AG04450 (cell line): ENCODE measurements at places on chromosomes 6 and 20.

DNA sequence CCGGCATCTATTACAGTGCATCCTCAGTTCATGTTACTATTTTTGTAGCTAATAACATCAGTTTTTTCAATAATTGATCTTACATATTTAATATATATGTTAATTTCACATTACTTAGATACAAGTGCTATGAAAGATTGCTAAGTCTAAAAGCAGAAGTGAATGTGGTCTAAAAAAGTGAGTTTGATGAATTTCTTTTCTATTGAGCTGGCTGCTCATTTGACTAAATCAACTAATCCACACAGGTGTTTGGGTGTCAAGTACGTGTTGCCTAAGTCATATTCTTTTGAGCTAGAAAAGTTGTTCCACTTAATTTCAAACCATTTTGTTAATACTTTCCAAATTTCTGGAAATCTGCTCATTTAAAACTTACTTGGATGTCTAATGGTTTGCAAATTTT, 46.6 kb upstream of the EZR start:
- DNase-seq: no peak

GRCh38 chr20:56554869-56555268, 21.8 kb downstream of the FAM209B start:
- peak; percentile 81 for DNase-seq

GRCh38 chr6:44020148-44020547, 107.1 kb downstream of the MRPL14 start:
- DNase-seq: no peak

- no peak for DNase-seq
Observed at GRCh38 chr20:760751-761417, 7.4 kb downstream of the SLC52A3 start.

- DNase-seq: no peak
Observed at GRCh38 chr6:17446713-17447112, 53.3 kb downstream of the CAP2 start.
